GM13976 (cell line): ENCODE measurements at places on chromosomes 16 and 17.

GRCh38 chr17:76492989-76493501, 8.2 kb downstream of the RHBDF2 start:
- peak; percentile 77 for DNase-seq

DNA sequence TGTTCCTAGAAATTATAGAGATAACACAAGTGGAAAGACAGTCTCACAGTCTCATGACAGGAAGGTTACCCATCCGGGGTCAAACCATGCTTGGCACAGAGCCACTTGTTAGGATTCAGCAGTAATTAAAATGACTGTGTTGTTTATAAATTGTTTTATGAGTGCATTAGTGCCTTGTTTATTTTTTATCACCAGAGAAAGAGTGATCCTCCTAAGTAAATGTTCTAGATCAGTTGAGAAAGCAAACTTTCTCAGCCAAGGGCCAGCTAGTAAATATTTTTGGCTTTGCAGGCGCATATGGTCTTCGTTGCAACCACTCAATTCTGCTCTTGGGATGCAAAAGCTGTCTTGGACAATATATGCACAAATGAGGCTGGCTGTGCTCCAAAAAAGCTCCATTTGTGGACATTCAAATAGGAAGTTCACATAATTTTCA, 253.9 kb upstream of the CACNG5 start:
- no peak for DNase-seq

- no peak for DNase-seq
These were observed 152.2 kb upstream of the MPHOSPH6 start for GRCh38 chr16:82322177-82322576.

DNA sequence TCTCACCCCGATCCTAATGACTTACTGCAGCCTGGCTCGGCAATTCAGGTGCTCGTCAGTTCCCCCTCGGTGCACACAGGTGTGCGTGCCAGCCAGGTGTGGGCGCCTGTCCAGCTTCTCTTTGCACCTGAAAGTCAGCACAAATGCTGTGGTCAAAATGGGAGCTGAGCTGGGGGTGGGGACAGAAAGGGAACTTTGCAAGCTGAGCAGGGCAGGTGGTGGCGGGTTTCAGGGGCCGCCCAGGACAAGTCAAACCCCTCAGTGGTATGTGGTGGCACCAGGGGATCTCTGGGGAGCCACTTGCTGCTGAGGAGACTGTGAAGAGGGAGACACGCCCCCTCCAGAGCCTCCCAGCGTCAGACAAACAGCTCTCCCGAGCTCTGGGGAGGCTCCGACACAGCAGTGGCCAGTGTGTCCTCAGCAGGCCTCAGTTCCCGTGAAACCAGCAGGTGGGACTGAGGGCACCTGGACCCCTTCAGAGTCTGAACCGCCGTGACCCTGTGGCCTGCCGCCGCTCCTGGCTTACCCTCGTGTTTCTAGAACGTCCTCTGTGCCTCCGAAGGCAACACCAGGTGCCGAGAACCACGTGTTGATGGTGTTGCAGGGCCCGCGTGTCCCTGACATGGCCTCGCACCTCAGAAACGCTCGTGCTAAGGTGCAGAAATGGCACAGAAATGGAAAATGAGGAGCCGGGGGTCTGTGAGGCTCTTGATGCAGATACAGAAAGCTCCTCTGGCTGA, 233.5 kb upstream of the TNRC6C start:
- DNase-seq: no peak

DNA sequence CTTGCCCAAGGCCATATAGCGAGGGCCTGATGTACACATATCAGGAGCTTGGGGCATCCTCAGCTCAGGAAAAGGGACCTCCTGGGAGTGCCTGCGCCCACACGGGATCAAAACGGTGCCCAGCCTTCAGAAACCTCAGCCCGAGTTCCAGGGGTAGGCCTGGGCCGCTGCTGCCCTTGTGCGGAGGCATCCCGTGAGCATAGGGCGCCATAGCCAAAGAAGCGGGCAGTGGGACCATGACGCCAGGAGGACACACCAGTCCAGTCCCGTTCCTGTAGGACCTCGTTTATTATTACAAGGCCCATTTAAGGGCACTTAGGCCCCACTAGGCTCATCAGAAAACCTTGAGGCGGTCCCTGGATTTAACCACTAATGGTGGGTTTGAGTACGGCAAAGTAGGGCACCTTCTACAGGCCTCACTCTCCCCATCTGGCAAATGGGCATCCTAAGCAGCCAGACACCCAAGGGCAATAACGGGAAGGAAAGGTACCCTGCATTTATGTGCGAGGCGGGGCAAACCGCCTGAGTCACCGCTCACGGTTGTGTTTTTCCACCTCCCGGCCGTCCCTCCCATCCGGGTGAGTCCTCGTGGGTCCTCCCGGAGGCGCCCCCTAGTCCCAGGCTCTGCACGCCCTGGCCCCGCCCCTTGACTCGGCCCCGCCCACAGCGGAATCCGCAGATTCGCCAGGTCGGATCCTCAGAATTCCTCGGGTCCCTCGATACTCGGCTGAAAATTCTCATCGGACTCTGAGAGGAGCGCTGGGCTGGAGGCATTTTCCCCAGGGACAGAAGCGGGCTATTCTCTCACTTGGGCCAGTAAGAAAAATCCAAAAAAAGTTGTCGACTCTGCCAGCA, 726 bp upstream of the SETD1A start:
- peak; percentile 91 for DNase-seq
